ENCODE measurements at places on chromosomes 4 and X.

- DNase-seq: no peak
These were observed 6.5 kb upstream of the EXOSC9 start for GRCh38 chr4:121794505-121795188.

DNA sequence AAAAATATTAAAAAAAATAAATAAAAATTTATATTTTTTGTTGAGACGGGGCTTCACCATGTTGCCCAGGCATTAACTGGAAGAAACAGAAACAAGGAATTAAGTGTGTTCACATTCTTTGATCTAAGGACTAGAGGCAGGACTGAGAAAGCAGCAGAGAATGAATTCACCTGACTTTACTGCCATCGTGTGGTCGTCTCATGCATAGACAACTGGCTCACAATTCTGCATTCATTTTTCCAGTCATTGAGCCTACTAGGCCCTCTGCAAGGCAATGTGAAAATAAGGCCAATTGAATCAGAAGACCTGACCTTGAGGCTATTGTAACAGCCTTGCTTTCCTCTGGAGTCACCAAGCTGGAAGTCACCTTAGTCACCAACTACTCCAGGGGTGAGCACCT is 37.4 kb downstream of the LHFPL1 start:
- peak; percentile 18 for DNase-seq

DNA sequence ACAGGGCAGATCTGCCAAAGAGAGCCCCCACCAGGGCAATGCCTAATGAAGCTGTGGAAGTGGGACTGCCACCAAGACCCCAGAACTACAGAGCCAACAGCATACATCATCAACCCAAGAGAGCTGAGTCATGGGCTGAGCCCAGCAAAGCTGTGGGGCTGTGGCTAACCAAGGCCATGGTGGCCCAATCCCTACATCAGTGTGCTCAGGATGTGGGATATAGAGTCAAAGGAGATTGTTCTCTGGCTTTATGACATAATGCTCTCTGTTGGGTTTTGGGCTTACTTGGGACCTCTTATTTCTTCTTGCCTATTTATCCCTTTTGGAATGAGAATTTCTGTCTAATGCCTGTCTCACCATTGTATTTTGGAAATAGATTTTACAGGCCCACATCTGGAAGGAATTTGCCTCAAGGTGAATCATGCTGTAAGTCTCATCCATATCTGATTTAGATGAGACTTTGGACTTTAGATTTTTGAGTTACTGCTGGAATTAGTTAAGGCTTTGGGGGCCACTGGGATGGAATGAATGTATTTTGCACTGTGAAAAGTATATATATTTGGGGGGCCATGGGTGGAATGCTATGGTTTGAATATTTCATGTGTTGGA is 5.4 kb upstream of the PRDM5 start:
- DNase-seq: no peak

- DNase-seq: no peak
These were observed 86.0 kb downstream of the HTT start for GRCh38 chr4:3160438-3160837.

- no peak for DNase-seq
These were observed 8.8 kb downstream of the PPARGC1A start for GRCh38 chr4:23881052-23881501.

- no peak for DNase-seq
These were observed 49.5 kb downstream of the CLCN4 start for GRCh38 chrX:10206317-10206716.

Measured in WTC11 (cell line).